ENCODE measurements at places on chromosomes 12 and 14.
A peak's percentile ranks its signal among the peaks of the same experiment; 100 is the strongest.

DNA sequence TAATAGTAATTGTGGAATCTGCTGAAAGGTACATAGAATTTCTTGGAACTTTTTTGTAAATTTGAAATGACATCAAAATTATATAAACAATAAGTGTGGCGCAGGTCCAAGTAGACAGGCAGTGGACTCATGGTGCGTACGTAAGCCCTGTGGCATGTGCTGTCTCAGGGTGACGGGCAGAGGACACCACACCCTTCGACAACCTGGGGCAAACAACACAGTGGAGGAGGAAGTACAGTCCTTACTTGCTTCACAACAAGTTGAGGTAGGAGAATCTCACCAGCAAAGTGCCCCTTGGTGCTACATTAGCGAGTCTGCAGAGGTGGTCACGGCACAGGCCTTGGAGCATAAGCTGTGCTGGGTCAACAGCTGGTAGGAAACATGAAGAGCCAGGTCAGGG lies 180.9 kb downstream of the AEBP2 start:
- no peak for DNase-seq

- DNase-seq = no peak
These were observed 77.0 kb downstream of the PPP2R5C start for GRCh38 chr14:101838476-101838875.

GRCh38 chr12:49962861-49963765 lies 1.4 kb downstream of the AQP5 start:
- no peak for DNase-seq

DNA sequence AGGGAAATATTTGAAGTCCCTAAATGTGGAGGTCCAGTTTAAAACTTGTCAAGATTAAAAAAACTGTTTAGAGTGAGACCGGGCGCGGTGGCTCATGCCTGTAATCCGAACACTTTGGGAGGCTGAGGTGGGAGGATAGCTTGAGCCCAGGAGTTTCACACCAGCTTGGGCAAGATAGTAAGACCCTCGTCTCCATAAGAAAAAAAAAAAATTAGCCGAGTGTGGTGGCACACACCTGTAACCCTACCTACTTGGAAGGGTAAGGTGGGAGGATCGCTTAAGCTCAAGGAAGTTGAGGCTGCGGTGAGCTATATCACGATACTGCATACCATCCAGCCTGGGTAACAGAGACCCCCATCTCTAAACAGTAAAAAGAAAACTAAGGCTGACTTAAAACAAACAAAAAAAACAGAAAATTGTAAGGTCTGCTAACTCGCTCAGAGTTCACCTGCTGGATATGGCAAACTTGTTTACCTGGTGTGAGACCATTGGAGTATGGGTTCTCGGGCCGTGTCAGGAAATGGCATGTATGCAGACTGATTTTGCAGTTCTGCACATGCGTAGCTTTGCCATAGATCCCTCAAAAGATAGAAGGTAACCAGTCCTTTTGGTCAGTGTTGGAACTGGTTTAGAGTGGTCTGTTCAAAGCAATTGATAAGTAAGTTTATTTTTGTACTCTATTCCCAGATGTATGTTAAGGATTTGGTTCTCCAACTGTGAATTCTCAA lies 2.1 kb downstream of the RNF10 start:
- no peak for DNase-seq

- peak; percentile 11 for DNase-seq
These were observed 356.2 kb downstream of the TMEM121 start for GRCh38 chr14:105882626-105883025.

GRCh38 chr14:23694949-23695663 lies 58.9 kb downstream of the DHRS2 start:
- no peak for DNase-seq

GRCh38 chr12:22625762-22626294 lies 857 bp downstream of the ETNK1 start:
- DNase-seq = peak; percentile 44

DNA sequence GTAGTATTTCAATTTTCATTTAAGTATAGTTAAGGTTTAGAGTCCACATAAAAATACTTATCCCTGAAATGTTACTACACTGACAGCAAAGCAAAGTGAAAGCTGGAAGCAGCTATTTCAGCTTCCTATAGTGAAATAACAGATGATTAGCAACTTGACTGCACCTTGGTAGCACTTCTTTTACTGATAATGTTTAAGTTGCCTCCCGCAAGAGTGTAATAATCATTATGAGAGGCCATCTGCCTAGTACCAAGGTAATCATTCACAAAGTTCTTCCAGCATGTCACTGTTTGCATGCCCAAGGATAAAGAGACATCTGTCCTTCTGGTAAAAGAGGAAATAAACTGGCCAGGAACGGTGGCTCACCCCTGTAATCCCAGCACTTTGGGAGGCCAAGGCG lies 69.8 kb downstream of the LIN7A start:
- no peak for DNase-seq

DNA sequence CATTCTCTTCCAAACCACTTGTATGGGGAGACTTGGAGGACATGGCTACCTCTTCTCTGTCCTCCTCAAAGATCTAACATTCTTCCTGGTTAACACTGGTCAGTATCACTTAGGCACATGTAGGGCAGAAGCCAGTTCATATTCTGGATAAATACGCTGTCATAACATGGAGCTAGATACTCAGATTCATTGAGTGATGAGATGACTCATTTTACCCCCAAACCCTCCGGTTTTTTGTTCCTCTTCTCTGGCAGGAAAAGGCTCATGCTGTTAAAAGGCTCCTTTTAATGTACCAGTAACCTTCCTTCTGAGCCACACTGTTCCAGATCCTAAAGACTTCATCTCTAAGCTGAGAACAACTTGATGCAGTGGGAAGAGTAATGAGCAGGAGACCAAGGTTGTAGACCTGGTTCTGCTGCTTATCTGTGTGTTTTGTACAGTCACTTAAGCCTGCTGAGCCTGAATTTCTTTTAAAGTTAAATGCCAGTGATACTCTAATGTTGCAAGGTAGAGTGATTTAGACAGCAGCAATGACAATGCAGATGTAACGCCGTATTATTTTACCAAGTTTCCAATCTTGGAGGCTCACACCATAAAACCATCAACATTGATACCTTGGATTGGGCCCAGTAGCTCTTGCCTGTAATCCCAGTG lies 57.3 kb upstream of the ELK3 start:
- no peak for DNase-seq

GRCh38 chr14:68627050-68627867 lies 165.6 kb downstream of the ZFP36L1 start:
- no peak for DNase-seq
